Nephron progenitor cell (in vitro differentiated cells): ENCODE measurements at places on chromosomes 2 and 18.

DNA sequence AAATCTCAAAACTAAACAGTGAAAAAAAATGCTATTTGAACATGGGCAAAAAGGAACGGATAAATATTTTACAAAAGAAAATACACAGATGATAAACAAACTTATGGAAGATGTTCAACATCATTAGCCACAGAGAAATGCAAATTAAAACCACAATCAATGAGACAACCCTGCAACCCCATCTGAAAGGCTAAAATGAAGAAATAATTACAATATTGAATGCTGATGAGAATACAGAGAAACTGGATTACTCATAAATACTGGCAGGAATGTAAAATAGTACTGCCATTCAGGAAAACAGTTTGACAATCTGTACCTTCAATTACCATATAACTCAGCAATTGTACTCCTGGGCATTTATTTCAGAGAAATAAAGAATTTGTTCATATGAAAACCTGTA is 193.1 kb upstream of the UBE2E3 start:
- DNase-seq: no peak

GRCh38 chr2:105254531-105255210 is 13.1 kb downstream of the GPR45 start:
- no peak for DNase-seq

GRCh38 chr2:206616151-206616550 is 26.1 kb upstream of the FAM237A start:
- DNase-seq: no peak

GRCh38 chr2:164560902-164561301 is 60.4 kb downstream of the GRB14 start:
- DNase-seq: no peak

DNA sequence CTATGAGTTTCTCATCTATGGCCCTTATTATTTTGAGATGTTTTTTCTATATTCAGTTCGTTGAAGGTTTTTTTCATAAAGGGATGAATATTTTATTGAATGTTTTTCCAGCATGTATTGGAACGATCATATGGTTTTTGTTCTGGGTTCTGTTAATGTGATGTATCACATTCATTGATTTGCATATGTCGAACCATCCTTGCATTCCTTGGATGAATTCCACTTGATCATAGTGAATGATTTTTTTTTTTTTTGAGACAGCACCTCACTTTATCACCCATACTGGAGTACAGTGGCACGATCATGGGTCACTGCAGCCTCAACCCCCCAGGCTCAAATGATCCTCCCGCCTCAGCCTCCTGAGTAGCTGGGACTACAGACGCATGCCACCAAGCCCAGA is 5.5 kb upstream of the NEMP2 start:
- DNase-seq: no peak

- peak; percentile 10 for DNase-seq
Observed at GRCh38 chr2:226802573-226802972, 3.0 kb upstream of the IRS1 start.

DNA sequence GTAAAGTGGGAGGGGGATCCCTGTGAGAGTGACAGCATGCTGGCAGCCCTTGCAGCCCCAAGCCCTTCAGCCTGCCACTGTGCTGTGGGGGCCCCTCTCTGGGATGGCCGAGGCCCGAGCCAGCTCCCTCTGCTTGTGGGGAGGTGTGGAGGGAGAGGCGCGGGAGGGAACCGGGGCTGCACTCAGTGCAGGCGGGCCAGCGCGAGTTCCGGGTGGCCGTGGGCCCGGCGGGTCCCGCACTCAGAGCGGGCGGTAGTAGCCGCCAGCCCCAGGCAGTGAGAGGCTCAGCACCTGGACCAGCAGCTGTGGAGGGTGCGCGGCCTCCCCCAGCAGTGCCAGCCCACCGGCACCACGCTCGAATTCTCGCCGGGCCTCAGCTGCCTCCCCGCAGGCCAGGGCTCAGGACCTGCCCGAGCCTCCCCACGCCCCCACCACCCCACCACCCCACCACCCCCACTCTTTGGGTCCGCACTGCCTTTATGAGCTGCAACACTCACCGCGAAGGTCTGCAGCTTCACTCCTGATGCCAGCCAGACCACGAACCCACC is 208.1 kb downstream of the CDH19 start:
- no peak for DNase-seq

DNA sequence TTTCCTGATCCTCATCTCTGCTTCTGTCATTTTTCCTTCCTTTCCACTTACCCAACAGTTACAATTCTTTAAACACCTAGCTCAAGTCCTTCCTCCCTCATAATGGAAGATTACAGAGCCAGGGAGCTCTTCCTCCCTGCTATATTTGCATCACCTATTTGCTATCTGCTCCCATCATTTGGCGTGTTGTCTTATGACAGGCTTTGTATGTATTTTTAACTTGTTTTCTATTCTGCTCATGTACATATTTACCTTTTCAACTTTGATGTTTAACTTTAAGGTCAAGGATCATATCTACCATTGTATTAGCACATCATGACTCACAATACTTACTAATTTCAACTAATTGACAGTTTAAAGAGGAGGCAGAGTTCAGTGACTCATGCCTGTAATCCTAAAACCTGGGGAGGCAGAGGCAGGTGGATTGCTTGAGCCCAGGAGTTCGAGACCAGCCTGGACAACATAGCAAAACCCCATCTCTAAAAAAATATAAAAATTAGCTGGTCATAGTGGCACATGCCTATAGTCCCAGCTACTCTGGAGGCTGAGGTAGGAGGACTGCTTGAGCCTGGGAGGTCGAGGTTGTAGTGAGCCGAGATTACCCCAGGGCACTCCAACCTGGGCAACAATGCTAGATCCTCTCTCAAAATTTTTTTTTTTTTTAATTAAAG is 308.0 kb upstream of the STON1 start:
- no peak for DNase-seq

GRCh38 chr2:237109421-237109934 is 23.8 kb downstream of the COPS8 start:
- DNase-seq: no peak

DNA sequence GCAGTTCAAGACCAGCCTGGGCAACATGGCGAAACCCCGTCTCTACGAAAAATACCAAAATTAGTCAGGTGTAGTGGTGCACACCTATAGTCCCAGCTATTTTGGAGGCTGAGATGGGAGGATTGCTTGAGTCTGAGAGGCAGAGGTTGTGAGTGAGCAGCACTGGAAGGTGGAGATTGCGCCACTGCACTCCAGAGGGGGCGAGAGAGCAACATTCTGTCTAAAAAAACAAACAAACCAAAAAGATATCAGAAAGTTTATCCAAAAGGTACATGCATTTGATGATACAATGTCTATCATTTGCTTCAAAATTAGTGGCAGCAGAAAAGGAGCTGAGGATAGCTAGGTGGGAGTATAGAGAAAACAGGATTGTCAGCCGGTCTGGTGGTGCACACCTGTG is 39.8 kb upstream of the CABLES1 start:
- no peak for DNase-seq

- no peak for DNase-seq
Observed at GRCh38 chr18:9038277-9038871, 64.1 kb upstream of the NDUFV2 start.

DNA sequence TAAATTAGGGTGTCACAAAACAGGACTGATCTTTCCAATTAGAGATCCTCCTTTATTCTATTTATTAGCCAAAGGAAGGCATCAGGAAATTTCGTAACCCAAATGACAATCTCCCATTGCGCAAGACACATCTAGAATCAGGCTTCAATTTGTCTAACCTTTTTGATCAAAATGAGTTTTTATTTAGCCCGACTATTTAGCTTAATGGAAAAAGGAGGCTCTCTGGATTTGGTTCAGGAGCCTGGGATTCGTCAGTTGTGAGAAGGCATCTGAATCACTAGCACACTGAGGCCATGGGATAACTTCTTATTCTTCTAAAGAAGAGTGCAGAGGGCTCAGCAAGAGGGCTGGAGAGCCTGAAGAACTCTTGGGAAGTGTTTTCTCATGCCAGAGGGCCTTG is 332.1 kb upstream of the ETAA1 start:
- no peak for DNase-seq

GRCh38 chr18:38847326-38847725 is 1281.7 kb upstream of the CELF4 start:
- no peak for DNase-seq

DNA sequence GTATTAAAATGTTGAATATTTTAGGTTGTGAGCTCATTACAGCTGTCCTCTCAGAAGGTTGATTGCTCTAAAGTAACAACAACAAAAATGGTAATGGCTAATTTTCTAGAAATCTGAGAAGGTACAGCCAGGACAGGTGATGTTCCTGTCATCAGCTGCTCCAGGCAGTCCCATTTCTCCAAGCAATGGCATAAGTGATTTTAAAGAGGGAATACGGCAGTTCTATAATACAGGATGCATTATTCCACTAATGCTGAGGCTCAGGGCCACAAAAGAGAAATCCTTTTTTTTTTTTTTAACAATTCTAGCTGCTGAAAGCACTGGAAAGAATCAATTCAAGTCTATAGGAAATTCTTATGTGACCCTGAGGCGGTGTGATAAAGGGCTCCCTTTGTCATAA is 199.9 kb downstream of the PMAIP1 start:
- DNase-seq: no peak

GRCh38 chr2:215961981-215962380 is 51.4 kb downstream of the MREG start:
- DNase-seq: no peak

- DNase-seq: no peak
Observed at GRCh38 chr2:170252414-170252813, 74.5 kb downstream of the MYO3B start.

- no peak for DNase-seq
Observed at GRCh38 chr2:102515851-102516250, 42.8 kb downstream of the SLC9A4 start.

GRCh38 chr18:41928581-41928980 is 26.5 kb upstream of the PIK3C3 start:
- no peak for DNase-seq

GRCh38 chr2:207600231-207600630 is 25.0 kb downstream of the METTL21A start:
- DNase-seq: no peak

GRCh38 chr2:161981679-161982250 is 92.2 kb downstream of the DPP4 start:
- DNase-seq: no peak

DNA sequence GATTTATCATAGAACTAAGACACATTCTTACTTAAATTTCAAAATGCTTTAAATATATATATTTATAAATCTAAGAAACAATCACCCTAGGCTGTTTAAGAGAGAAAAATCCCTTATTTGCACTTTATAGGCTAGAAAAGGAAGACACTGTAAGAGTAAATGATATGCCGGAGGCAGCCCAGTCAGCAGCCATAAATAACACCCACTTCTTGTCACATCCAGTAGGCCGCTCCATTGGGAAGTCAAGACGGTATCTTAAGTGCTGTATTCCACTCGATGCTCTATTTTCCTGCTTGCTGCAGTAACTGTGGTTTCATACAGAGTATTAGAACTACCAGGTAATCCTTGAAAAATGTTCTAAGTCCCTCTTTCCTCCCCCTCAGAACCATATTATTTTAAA is 57.9 kb downstream of the ABCA12 start:
- peak; percentile 21 for DNase-seq

DNA sequence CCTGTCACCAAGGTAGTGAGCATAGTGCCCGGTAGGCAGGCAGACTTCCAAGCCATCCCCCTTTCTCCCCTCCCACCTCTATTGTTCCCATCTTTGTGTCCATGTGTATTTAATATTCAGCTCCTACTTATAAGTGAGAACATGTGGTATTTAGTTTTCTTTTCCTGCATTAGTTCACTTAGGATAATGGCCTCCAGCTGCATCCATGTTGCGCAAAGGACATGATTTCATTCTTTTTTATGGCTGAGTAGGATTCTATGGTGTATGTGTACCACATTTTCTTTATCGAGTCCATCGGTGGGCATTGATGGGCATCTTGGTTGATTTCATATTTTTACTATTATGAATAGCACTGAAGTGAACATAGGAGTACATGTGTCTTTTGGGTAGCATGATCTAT is 35.3 kb downstream of the MMADHC start:
- DNase-seq: no peak

DNA sequence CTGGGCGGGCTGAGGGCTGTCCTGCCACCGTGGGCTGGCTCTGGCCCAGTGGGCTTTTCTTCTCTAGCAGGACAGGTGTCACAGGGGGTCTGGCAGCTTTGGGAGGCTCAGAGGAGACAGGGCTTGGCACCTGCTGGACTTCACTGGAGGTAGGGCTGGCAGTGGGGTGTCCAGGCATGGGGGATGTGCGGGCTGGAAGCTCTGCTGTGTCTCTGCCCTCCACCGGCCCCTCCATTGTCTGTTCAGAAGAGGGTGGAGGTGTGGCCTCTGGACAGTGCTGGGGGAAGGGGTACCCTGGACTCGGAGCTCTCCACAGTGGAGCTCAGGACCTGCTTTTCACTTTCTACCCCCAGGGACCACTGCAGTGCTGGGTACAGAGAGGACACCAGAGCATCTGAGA is 9.2 kb downstream of the PTPRN start:
- DNase-seq: no peak

DNA sequence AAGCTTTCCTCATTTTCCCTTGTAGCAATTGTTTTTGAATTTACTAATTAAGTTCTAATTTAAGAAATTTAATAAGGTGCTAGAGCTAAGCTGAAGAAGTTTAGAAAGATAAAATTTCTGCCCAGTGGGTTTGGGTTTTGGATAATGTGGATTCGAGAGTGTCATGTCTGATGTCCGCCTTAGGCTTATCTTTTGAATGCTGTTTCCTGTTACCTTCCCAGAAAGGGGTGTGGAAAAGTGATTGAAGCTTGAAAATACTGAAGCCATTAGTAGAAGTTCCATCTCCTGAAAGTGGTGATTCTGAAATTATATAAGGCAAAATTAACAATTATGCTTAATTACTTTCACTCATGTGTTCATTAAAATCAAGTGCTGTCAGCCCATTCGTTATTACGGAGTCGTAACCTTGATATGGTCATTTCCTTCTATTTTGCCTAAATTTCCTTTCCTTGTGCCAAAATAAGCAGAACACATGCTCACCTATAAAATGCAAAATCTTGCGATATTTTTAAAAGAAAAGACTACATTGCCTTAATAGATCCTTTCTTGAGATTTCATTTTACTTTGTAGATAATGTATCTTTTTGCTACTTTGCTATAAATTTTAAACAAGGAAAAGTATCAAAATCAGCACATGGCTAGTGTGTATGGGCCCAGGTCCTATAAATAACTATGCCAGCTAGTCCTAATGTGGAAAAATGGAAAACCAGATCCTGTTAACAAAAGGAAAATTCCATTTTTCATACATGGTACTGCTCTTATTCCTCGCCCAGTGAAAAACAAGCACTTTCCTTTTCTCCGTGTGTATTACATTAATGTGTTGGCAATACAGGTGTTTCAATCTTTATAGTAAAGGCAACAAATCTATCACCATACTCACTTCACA is 97.3 kb downstream of the ICOS start:
- no peak for DNase-seq
